A549 treated with ZK216348 at 1 μM for 4 hours (cell line): ENCODE measurements at places on chromosomes 6 and 20. TPM values are rescaled to one million over a fixed set of nuclear protein-coding genes. Genes with fewer than 3 reads are reported as not detected.

Gene LINC00237
- not detected in 5 replicates for total RNA-seq

Gene FKBP1C
- 1.6 to 2.3 TPM (median 1.9 TPM) in 5 replicates for total RNA-seq

Gene EPB41L1
- 49.9 to 76.5 TPM (median 64.0 TPM) in 5 replicates for total RNA-seq

Gene TTK
- 11.9 to 22.1 TPM (median 18.9 TPM) in 5 replicates for total RNA-seq

Gene ERGIC3
- total RNA-seq, result 211 to 251 TPM (median 247 TPM) in 5 replicates

Gene NOL7
- total RNA-seq, result 69.5 to 85.5 TPM (median 75.8 TPM) in 5 replicates

Gene AARS2
- total RNA-seq, result 3.8 to 8.2 TPM (median 7.4 TPM) in 5 replicates

Gene ZC2HC1B
- not detected in 5 replicates for total RNA-seq

Gene FNDC11
- total RNA-seq, result 0.09 to 0.42 TPM (median 0.22 TPM) in 4 of 5 replicates, not detected in the other

Gene DBNDD2
- total RNA-seq, result 25.4 to 28.8 TPM (median 27.3 TPM) in 5 replicates

Gene MAP1LC3A
- 15.9 to 29.5 TPM (median 26.2 TPM) in 5 replicates for total RNA-seq

Gene VWA7
- 0.53 to 2.7 TPM (median 1.1 TPM) in 5 replicates for total RNA-seq

Gene NRN1
- 0.40 to 1.2 TPM (median 0.78 TPM) in 5 replicates for total RNA-seq

Gene CRIP3
- total RNA-seq, result 0.28 to 0.64 TPM (median 0.44 TPM) in 4 of 5 replicates, not detected in the other

Gene IPCEF1
- 0.03 TPM in 1 of 5 replicates, not detected in the others for total RNA-seq

Gene TINAG
- total RNA-seq, result not detected in 5 replicates

Gene SNX14
- total RNA-seq, result 31.9 to 59.7 TPM (median 37.6 TPM) in 5 replicates

Gene C20orf144
- 0.08 to 0.19 TPM in 2 of 5 replicates, not detected in the others for total RNA-seq

Gene RAE1
- 58.9 to 72.4 TPM (median 61.4 TPM) in 5 replicates for total RNA-seq

Gene TGM3
- total RNA-seq, result 0.07 to 0.22 TPM (median 0.08 TPM) in 3 of 5 replicates, not detected in the others

Gene MROH8
- 0.61 to 1.3 TPM (median 0.74 TPM) in 5 replicates for total RNA-seq

Gene TREML2
- total RNA-seq, result not detected in 5 replicates

Gene WRNIP1
- 31.9 to 41.5 TPM (median 38.5 TPM) in 5 replicates for total RNA-seq

Gene SEMG1
- total RNA-seq, result not detected in 5 replicates

Gene BPIFB2
- not detected in 5 replicates for total RNA-seq

Gene GSTA3
- not detected in 5 replicates for total RNA-seq

Gene OTOR
- not detected in 5 replicates for total RNA-seq
